NCI-H446 treated with DMSO at 0.1 percent for 48 hours (cell line): ENCODE measurements at places on chromosomes 16 and 17.

DNA sequence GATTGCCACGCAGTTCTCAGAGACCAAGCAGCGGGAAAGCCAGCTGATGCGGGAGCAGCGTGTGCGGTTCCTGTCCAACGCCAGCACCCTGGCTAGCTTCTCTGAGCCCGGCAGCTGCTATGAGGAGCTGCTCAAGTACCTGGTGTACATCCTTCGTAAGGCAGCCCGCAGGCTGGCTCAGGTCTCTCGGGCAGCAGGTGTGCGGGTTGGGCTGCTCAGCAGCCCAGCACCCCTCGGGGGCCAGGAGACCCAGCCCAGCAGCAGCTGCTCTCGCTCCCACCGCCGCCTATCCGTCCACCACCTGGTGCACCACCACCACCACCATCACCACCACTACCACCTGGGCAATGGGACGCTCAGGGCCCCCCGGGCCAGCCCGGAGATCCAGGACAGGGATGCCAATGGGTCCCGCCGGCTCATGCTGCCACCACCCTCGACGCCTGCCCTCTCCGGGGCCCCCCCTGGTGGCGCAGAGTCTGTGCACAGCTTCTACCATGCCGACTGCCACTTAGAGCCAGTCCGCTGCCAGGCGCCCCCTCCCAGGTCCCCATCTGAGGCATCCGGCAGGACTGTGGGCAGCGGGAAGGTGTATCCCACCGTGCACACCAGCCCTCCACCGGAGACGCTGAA is 15.2 kb downstream of the CACNA1G start:
- DNase-seq: no peak

- DNase-seq: no peak
Measured at GRCh38 chr16:15607700-15608396, 35.1 kb downstream of the MARF1 start.

DNA sequence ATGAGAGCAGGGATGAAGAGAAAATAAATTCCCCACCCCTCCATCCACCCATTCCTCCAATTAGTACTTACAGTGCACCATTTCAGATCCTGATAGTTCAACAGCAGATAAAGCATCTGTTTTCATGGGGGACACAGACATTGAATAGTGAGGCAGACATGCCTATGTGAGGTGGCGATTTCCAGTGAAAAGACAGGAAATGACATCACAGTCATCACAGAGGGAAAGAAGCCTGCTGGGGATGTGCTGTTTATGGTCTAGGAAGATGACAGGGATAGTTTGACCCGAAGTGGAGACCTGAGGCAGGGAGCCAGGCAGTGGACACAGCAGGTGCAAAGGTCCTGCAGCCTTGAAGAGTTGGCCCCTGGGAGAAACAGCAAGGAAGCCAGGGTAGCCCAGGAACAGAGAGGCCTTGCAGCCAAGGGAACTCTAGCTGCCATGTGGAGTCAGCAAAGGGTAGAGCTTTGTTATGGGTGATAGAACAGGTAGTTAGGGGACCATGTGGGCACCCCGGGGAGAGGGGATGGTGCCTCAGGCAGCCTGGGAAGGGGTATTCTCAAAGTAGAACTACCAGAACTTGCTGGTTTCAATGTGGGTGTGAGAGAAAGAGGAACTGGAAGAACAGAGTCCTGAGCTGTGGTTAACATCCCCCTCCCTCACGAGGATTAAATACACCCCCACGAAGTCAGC is 256.6 kb downstream of the CPPED1 start:
- no peak for DNase-seq

DNA sequence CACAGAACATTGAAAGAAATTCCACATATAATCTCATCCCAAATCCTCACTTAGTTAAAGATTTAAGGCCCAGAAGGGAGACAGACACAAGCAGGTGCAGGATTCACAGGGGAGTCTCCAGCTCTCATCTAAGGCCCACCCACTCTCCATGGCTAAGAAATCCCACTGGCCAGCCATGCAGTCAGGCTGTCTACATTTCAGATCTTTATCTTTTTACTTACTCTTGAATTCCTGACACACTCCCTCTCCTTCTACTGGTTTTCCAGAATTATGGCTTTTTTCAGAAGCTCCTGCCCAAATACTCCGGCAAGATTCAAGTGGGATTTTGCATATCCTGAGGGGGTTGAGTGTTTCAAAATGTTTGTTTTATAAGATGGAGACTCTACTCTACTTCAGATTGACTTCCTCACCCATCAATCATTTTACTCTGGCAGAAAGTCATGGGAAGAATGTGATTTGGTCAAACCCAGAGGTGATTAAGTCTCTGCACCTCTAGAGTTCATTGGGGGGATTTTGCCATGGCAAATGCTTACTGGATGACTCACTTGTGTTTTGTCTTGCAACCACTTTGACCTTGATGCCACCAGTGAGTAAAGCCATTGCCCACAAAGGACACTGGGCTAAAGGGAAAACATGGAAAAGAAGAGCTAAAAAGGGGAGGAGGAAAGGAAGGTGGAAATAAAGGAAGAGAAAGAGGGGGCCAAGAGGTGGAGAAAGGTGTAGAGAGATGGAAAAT is 688.8 kb upstream of the SALL1 start:
- no peak for DNase-seq

- no peak for DNase-seq
Measured at GRCh38 chr17:38656959-38657823, 17.6 kb downstream of the EPOP start.

GRCh38 chr16:11175787-11176341 is 80.1 kb downstream of the SOCS1 start:
- no peak for DNase-seq

- DNase-seq: no peak
Measured at GRCh38 chr16:55543472-55543871, 23.0 kb upstream of the CAPNS2 start.

DNA sequence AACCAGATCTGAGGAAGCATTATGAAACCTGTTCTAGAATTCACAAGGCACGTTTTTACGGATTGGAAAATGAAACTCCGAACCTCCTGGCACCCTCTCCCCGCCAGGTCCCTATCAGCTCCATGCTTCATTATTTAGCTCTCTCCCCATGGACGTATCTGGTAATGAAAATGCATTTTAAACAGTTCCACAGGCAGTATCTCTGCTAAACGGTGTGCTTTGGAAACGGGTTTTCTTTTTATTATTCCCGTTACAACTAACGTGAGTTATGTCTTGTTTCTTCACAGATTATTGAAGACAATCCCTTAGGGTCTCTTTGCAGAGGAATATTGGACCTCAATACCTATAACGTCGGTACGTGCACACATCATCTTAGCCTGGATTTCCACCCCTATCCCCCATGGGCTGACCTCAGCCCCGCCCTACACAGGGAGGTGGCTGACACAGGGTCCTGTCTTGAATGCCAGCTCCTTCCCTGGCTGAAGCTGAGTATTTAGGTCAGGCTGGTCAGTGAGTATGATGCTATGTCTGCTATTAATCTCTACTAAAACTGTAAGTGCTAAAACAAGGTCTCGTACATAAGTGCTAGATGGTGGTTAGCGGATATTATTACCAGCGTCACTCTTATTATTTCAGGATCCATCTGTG is 82.9 kb downstream of the SDR42E1 start:
- no peak for DNase-seq

- no peak for DNase-seq
Measured at GRCh38 chr16:87895641-87896141, 26.4 kb upstream of the SLC7A5 start.

GRCh38 chr16:25033852-25034251 is 18.7 kb upstream of the ARHGAP17 start:
- no peak for DNase-seq

GRCh38 chr16:49454426-49455180 is 81.0 kb downstream of the C16orf78 start:
- DNase-seq: no peak

DNA sequence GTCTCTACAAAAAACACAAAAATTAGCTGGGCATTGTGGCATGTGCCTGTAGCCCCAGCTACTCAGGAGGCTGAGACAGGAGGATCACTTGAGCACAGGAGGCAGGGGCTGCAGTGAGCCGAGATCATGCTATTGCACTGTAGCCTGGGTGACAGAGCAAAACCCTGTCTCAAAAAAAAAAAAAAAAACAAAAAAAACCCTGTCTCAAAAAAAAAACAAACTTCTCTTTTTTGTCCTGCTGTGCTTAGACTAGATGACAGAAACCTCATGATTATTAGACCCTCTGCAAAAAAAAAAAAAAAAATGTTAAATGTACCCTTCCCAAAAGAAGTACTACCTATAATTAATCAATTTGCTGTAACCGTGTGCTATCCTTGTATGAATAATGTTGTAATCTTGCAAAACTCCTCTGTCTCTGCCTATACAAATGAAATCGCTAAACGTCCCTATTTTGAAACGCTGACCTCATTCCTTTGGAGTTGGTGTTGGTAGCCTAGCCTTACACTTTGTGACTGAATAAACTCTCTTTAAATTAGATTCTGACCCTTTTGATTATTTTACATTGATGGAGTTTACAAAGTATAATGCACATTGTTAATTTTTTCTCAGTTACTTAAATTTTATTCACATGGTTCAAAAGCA is 13.6 kb upstream of the DHRS7B start:
- no peak for DNase-seq

DNA sequence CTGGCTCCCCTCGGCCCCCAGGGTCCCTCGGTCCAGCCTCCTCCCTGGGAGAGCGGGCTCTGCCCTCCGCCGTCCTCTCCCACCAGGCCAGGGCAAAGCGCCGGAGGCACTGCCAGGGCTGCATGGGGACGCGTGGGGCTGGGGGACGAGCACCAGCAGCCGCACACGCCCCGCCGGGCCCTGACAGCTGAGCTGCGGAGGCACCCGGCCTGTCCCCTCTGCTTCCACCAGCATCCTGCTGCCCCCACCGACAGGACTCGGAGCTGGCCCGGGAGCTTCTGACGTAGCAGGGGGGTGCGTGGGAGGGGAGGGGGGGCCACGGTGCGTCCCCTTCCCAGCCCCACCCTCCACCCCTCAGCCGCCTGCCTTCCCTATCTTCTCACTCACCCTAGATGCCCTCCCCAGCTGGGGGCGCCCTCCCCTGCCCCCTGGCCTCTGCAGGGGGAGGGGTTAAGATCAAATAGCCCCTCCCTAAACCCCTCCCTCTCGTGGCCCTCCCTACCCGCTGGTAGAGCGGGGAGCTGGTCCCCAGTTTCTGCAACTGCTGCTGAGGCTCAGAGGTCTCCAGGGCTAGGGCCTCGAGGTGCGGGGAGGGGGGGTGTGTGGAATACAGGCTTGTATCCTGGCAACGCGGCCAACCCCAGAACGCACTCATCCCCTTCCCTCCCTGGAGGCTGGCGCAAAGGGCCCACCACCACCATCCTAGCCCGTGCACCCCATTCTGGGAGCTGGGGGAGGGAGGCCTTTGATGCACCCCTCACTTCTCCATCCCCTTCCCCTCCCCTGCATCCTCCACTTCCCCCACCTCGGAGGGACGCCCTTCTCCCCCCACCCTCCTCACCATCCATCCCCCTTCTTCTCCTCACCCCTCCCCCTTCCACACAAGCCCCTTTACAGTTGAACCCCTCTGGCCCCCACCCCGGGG is 1.0 kb downstream of the SRCIN1 start:
- no peak for DNase-seq

GRCh38 chr16:59591480-59591879 is 857.4 kb upstream of the GOT2 start:
- no peak for DNase-seq

- no peak for DNase-seq
Measured at GRCh38 chr16:73302942-73303341, 255.0 kb upstream of the ZFHX3 start.

DNA sequence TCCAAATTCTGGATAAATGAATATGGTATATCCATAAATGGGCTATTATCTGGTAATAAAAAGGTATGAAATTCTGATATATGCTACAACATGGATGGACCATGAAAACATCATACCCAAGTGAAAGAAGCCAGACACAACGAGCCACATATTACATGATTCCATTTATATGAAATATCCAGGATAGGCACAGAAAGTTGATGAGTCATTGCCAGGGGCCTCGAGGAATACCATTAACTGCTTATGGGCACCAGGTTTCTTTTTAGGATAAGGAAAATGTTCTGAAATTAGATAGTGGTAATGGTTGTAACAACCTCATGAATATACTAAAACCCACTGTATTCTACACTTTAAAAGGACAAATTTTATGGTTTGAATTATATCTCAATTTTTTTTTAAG is 123.2 kb downstream of the PITPNC1 start:
- DNase-seq: no peak

DNA sequence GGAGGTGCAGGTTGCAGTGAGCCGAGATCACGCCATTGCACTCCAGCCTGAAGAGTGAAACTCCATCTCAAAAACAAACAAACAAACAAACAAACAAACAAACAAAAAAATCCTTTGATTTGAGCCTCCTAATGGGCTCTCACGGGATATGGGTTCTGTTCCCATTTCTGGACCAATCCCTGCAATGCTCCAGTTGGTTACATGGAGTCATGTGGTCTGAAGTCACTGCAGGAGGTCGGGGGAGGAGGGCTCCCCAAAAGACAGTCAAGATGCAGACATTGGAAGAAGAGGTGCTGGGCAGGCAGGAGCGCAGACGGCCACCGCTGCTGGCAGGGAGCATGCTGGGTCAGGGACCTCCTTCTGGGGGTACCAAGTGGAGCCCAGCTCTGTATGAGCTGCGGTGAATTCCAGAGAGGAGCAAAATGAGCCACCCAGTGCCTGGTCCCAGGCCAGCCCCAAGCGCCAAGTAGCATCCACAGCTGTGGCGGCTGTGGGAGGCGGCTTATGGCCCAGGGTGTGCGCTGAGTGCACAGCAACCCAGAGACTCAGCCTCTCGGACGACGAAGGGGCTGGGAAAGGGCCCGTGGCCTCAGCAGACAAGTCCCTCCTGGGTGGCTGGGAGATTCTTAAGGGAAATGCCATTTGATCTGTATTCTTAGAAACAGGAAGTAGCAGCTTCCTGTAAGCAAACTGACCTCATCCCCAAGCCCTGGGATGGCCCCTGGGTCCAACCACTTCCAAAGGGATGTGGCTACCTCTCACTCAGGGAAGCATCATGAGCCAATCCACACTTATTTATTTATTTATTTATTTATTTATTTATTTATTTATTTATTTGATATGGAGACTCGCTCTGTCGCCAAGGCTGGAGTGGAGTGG is 19.6 kb upstream of the ATP2A3 start:
- no peak for DNase-seq

- DNase-seq: no peak
Measured at GRCh38 chr17:74704544-74704943, 8.2 kb downstream of the CD300LF start.

DNA sequence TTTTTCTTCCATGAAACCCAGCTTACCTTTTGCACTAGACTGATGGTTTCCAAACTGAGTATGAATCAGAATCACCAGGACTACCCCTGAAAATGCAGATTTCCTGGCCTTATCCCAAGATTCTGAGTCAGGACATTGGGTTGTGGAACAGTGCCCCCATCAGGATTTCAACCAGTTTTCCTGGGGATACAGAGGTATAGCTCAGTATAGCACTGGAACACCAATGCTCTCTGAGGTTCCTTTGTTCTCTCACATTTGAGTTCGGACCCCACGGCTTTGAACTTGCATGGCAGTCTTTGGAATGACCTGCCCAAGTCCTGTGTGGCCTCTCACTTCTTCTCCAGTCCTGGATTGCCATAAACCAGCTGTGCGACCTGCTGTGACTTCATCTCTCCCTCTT is 12.8 kb upstream of the CCL8 start:
- no peak for DNase-seq

GRCh38 chr16:56849690-56850680 is 15.0 kb upstream of the SLC12A3 start:
- DNase-seq: no peak
